Femur (tissue), 1 donor: ENCODE measurements at places on chromosomes 13 and 19.
A peak's percentile ranks its signal among the peaks of the same experiment; 100 is the strongest.

DNA sequence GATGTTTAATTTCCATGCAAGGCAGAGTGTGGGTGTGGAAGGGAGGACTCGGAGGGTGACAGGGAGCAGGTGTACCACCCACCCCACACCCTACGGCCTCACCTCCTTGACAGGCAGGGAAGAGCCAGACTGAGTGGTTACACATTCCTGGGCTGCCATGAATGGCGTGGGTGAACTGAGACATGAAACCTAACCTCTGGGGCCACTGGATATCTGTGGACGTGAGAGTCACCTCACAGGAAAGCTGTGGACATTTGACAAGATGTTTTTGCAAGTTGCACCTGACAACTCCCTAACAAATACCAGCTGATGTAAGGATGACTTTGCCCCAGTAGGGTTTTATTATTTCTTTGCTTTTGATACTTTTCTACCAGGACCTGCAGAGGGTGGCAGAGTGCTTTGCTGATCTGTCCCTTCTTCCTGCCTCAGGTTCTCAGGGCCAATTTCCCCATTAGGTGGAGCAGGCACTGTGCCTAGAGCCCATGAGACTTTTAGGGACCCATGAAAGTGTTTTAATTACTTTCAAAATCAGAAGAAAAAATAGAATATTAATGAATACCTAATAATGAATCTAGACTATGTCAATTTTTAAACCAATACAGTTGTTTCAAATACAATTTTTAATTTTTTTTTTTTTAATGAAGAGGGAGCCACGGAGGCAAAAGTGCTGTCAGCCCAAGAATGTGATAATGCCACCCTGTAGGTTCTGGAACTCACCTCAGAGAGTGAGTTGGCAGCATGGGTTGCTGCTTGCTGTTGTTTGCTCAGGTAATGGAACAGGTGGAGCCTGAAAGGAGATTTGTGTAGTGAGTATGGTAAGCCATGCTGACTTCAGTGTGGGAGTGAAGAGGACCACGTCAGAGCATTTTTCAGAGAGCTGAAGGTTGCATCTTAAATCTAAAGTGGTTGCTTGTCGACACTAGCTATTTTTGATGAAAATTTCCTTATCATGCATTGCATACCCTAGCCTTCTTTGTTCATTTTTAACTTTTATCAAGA lies 58.0 kb upstream of the CYSLTR2 start:
- DNase-seq: peak; percentile 63

GRCh38 chr13:65789815-65790214 lies 1440.3 kb downstream of the PCDH9 start:
- DNase-seq: no peak

GRCh38 chr13:40152145-40152544 lies 496.7 kb downstream of the COG6 start:
- no peak for DNase-seq

DNA sequence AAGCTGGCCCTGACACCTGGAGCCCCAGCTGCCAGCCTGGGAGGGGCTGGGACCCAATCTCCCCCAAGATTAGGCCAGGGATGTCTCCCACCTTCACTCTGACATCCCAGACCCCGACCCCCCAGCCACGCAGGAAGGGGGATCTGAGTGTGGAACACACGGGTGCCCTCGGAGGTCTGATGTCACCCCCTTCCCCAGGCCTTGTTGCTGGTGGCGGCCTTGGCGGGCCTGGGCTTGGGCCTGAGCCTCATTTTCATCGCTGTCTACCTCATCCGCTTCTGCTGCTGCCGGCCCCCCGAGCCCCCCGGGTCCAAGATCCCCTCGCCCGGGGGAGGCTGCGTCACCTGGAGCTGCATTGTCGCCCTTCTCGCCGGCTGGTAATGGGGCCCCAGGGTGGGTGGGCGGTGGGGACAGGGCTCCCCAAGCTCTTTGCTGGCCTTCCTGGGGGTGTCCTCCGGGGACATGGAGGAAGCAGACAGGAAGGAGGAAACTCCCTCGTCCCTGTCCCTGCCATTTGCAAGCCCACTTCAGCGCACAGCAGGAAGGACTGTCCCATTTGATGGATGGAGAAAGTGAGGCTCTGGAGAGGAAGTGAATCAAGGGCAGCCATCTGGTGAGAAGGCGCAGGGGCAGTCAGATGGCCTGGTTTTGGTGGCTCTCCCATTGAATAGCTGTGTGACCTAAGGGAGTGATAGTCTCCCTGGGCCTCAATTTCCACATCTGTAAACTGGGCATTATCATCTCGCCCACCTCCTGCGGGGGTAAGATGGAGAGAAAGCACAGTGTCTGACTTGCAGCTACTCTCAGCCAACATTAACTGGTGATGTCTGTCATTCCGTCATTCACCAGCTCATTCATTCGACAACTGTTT lies 3.9 kb downstream of the TTYH1 start:
- no peak for DNase-seq

- peak; percentile 85 for DNase-seq
Observed at GRCh38 chr19:12867120-12868099, 13.8 kb downstream of the DNASE2 start.

DNA sequence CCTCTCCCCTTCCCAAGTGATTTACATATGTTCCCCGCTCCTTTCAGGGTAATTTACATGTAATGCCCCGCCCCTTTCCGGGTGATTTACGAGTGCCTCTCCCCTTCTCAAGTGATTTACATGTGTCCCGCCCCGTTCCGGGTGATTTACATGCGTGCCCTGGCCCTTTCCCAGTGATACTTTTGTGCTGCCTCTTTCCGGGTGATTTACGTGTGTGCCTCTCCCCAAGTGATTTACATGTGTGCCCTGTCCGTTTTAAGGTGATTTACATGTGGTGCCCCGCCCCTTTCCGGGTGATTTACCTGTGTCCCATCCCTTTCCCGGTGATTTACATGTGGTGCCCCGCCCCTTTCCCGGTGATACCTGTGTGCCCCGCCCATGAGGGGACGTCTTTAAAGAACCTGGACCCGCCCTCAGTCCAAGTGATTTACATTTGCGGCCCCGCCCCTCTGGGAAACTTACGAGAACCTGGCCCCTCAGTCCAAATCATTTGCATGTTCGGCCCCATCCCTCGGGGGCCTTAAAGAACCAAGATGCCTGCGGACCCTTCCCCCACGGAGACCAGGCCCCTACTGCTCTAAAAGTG lies 559 bp upstream of the LENG9 start:
- peak; percentile 86 for DNase-seq

DNA sequence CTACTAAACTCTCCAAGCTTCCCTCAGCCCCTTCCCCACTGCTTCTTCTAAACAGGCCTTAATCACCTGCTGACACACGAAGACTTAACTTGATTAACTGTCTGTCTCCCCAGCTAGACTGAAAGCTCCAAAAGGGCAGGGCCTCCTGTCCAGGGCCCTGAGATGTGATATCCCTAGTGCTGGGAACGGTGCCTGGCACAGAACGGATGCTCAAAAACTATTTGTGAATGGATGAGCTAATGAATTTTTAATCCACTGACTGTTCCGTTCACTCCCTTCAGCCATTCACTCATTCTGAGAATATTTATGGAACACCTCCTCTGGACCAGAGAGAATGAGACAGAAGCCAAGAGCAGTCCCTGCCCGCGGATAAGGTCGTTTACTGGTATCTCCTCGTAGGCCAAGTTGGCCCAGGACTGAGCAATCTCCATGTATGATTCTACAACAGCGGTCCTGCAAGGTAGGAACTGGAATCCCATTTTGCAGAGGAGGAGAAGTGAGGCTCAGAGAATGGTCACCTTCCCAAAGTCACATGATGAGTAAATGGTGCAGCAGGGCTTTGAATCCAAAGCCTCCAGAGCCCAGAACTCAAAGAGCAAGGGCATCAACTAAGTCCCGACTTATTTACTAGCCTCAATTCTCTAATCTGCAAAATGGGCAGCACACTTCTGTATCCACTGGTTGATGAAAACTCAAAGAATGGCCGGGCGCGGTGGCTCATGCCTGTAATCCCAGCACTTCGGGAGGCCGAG lies 3.4 kb downstream of the DMWD start:
- DNase-seq: no peak

DNA sequence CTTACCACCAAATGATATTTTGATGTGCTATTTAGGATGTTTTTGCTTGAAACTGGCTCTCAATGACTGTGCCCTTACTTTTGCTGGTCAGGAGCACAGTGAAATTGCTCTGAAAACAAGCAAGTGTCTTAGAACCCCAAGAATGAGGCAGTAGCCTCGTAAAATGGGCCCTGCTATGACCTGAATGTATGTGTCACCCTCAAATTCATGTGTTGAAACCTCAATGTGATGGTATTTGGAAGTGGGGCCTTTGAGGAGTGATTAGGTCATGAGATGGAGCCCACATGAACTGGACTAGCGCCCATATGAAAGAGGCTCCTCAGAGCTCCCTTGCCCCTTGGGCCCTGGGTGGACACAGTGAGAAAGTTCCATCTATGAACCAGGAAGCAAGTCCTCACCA lies 155.2 kb downstream of the ZIC5 start:
- DNase-seq: no peak

GRCh38 chr13:39197647-39198007 lies 159.4 kb downstream of the NHLRC3 start:
- no peak for DNase-seq

DNA sequence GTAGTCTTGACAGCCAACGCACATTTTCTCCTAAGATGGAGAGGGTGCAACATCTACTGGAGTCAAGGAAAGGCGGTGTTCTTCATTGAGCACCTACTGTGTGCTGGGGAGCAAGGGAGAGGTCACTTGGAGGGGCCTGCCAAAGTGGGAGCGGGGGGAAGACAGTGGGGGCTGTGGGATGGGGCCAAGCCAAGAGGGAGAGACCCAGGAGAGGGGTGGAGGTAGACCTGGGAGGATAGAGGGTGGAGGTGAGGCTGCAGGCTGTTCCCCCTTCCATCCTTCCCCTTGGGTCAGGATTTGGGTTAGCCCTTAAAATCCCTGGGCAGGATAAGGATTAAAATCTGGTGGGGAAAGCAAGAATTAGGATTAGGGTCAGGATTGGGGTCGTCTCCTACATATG lies 1.7 kb upstream of the PLPP2 start:
- DNase-seq: no peak

- DNase-seq: no peak
Observed at GRCh38 chr19:29679598-29680210, 14.4 kb downstream of the PLEKHF1 start.

- no peak for DNase-seq
Observed at GRCh38 chr13:113393226-113393562, 29.3 kb upstream of the GRTP1 start.

DNA sequence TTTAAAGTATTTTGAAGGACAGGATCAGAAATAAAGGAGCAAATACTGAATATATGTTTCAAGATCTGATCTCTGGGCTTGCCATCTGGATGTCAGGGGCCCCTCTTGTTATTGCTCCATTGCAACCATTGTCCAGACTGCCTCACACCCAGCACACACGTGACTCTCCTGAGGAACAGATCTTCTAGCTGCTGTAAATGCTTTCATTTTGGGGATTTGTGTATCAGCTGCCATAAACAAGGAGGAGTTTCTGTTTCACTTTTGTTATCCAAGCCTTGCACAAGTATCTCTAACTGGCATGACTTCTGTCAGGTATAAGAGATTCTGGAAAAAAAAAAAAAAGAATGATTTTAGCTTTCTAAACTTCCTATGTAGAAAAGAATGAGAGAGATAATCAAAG lies 1624.1 kb upstream of the PRR20A start:
- no peak for DNase-seq

DNA sequence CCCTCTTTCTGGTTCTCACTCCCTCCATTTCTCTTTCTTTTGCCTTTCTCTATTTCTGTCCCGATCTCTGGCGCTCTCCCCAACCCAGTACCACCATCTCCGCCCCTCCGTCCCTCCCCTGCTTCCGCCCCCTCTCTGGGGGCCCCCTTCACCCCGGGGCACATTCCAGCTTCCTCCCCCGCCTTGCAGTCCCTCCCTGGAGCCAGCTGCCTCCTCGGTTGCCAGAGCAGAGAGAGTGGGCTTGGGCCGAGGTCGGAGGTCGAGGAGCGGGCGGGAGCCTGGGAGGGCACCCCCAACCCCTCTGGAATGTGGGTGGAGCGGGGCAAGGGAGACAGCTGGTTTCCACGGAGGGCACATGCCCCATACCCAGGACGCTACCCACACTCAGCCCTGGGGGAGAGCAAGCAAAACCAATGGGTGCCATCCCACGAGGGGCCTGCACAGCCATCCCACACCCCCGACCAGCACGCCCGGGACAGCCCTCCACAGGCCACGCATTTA lies 6.5 kb upstream of the CIRBP start:
- peak; percentile 64 for DNase-seq

DNA sequence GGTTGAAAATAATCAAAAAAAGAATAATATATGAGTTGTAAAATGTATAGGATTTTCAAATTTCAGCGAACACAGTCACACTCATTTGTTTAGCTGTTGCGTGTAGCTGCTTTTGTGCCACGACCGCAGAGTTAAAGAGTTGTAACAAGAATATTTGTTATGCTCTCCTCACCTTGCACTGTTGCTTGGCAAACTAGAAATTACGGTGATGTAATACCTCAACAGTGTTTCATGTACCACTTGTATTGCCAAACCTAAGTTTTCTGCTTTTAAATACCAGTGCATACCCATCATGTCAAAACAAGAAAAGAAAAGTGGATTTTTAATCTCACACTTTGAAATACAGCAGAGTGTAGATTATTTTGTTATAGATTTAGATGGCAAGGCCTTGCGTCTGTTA lies 201.1 kb downstream of the NBEA start:
- no peak for DNase-seq

GRCh38 chr13:65054277-65054676 lies 2175.9 kb downstream of the PCDH9 start:
- no peak for DNase-seq

- DNase-seq: no peak
Observed at GRCh38 chr13:33179463-33179862, 106.1 kb downstream of the STARD13 start.

DNA sequence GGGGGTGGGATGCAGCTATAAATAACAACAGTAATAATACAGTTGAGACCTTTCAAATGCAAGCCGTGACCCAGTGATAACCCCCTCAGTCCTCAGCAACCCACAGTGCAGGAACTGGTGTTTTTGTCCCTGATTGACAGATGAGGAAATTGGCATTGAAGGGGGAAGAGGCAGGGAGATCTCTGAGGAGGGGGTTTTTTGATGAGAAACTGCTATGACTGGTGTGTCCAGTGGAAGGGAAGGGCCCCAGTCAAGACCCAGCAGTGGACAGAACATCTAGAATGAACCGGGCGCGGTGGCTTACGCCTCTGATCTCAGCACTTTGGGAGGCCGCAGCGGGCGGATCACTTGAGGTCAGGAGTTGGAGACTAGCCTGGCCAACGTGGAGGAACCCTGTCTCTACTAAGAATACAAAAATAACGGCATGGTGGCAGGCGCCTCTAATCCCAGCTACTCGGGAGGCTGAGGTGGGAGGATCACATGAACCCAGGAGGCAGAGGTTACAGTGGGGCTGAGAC lies 1.9 kb downstream of the MAP1S start:
- DNase-seq: no peak

DNA sequence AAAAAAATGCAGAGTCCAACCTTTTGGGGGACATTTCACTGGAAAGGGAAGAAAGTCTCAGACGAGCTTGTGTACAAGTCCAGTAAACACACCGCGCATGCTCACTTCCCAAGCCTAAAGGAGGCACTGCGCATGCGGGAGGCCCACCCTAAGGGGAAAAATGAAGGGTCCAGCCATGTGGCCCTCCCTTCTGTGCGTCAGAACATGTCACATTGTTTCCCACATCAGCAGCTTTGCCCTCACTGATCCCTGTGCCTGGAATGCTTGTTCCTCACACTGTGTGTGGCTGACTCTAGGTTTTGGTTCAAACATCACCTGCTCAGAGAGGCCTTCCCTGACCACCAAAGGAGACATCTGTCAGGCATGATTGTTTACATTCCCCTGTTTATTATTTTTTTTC lies 4.4 kb downstream of the ELSPBP1 start:
- no peak for DNase-seq

GRCh38 chr13:75938811-75939560 lies 302.9 kb downstream of the LMO7 start:
- no peak for DNase-seq

GRCh38 chr19:2446381-2446780 lies 10.4 kb downstream of the LMNB2 start:
- DNase-seq: peak; percentile 86
